ENCODE measurements at places on chromosomes 4 and X.

GRCh38 chr4:109947918-109948317 is 35.2 kb downstream of the EGF start:
- no peaks in the 10 kb centered on the region for H3K36me3 ChIP-seq
- no peak overlapping the region for H3K4me3 ChIP-seq
- no peak for DNase-seq
- H3K27me3 ChIP-seq, result no peaks in the 10 kb centered on the region

DNA sequence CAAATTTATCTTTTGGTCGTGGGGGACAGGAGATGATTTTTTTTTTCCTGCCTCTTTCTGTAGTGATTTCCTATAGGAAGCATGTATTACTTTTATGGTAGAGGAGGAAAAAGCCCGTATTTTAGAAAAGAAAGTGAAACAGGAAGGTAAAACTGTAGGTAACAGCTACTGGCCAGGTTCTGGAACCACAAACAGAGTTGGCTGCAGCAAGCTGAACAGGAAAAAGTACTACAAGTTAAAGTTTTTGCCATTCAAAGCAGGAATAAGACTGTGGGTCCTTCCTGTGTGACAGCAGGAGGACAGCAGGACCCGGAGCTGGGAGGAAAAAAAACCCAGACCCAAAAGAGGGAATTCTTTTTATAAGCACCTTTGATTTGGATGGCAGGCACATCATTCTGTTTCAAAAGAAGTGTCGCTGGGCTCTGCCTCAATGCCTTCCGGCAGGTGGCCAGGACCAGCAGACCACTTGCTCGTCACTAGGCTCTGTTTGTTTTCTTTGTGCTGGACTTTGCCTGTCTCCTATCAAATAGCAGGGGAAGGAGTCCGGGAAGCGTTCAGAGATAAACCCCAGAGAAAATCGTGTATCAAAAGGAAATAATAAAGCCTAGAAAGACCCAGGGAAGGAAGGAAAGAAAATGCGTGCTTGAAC is 277.9 kb downstream of the ADGRA3 start:
- no peak overlapping the region for H3K4me3 ChIP-seq
- H3K4me1 ChIP-seq, result no peaks in the 10 kb centered on the region
- H3K27me3 ChIP-seq, result peaks cover 8% of the 10 kb centered on the region
- H3K36me3 ChIP-seq, result no peaks in the 10 kb centered on the region
- H3K27ac ChIP-seq, result no peak overlapping the region
- no peak for DNase-seq

- no peak for DNase-seq
- no peak overlapping the region for H3K27ac ChIP-seq
- no peaks in the 10 kb centered on the region for H3K4me1 ChIP-seq
- no peaks in the 10 kb centered on the region for H3K36me3 ChIP-seq
- no peak overlapping the region for H3K4me3 ChIP-seq
- H3K27me3 ChIP-seq, result no peaks in the 10 kb centered on the region
Measured at GRCh38 chr4:58225460-58225859, 1115.3 kb upstream of the IGFBP7 start.

GRCh38 chrX:10233173-10233572 is 76.4 kb downstream of the CLCN4 start:
- no peaks in the 10 kb centered on the region for H3K4me1 ChIP-seq
- H3K4me3 ChIP-seq, result no peak overlapping the region
- no peak for DNase-seq
- H3K27me3 ChIP-seq, result no peaks in the 10 kb centered on the region

DNA sequence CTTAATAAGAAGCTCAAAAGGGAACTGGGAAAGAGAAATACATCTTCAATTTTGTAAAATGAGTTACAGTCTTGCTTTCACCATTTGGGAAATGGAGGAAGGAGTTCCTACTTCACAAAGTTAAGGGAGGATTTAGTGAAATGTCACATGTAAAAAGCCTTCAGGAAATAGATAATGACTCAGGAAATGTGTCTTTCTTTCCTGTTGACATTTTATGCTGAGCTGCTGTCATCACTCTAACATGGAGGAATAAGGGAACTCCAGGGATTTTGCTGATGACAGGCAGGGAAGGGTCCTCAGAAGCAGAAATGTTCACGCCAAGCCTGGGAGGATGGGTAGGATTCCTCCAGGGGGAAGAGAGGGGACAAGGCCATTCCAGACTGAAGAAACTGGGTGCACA is 251.1 kb downstream of the USP46 start:
- H3K4me1 ChIP-seq, result no peaks in the 10 kb centered on the region
- no peaks in the 10 kb centered on the region for H3K27me3 ChIP-seq
- no peaks in the 10 kb centered on the region for H3K36me3 ChIP-seq
- H3K4me3 ChIP-seq, result no peak overlapping the region

- no peaks in the 10 kb centered on the region for H3K27me3 ChIP-seq
- peak overlapping the region; percentile 84 for H3K27ac ChIP-seq
- H3K36me3 ChIP-seq, result no peaks in the 10 kb centered on the region
- peak overlapping the region; percentile 77 for H3K4me3 ChIP-seq
- H3K4me1 ChIP-seq, result no peaks in the 10 kb centered on the region
Measured at GRCh38 chr4:1009542-1010394, 1.7 kb upstream of the FGFRL1 start.

GRCh38 chrX:66919280-66919832 is 280.5 kb upstream of the EDA2R start:
- H3K4me3 ChIP-seq, result no peak overlapping the region
- peaks cover 7% of the 10 kb centered on the region for H3K4me1 ChIP-seq
- H3K27ac ChIP-seq, result no peak overlapping the region
- no peaks in the 10 kb centered on the region for H3K36me3 ChIP-seq

DNA sequence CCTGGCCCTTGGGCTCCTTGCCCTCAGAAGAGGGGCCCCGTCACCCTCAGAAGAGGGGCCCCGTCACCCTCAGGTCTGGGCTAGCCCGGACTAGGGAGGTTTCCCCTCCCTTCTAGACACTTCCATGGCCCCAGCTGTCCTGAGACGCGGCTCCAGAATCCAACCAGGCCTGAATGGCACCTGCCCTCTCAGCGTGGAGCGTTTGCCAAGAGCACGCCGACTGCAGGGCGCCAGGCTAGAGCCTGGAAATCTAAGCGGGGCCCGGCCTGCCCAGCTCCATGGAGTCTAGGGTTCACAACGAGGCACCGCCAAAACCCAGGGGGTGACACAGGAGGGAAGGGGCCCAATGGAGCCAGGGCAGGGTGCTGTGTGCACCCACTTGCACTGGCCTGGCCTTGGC is 7.8 kb upstream of the ATP2B3 start:
- H3K27me3 ChIP-seq, result no peaks in the 10 kb centered on the region
- peaks cover 21% of the 10 kb centered on the region for H3K4me1 ChIP-seq
- H3K27ac ChIP-seq, result no peak overlapping the region
- no peak overlapping the region for H3K4me3 ChIP-seq

- no peaks in the 10 kb centered on the region for H3K4me1 ChIP-seq
- peak overlapping the region; percentile 95 for H3K4me3 ChIP-seq
- H3K36me3 ChIP-seq, result no peaks in the 10 kb centered on the region
- peak; percentile 74 for DNase-seq
- H3K27me3 ChIP-seq, result no peaks in the 10 kb centered on the region
Measured at GRCh38 chrX:40646489-40647306, 663 bp downstream of the CXorf38 start.

All from tibial artery (tissue), 4 donors.